ENCODE measurements at places on chromosomes 4 and X.

DNA sequence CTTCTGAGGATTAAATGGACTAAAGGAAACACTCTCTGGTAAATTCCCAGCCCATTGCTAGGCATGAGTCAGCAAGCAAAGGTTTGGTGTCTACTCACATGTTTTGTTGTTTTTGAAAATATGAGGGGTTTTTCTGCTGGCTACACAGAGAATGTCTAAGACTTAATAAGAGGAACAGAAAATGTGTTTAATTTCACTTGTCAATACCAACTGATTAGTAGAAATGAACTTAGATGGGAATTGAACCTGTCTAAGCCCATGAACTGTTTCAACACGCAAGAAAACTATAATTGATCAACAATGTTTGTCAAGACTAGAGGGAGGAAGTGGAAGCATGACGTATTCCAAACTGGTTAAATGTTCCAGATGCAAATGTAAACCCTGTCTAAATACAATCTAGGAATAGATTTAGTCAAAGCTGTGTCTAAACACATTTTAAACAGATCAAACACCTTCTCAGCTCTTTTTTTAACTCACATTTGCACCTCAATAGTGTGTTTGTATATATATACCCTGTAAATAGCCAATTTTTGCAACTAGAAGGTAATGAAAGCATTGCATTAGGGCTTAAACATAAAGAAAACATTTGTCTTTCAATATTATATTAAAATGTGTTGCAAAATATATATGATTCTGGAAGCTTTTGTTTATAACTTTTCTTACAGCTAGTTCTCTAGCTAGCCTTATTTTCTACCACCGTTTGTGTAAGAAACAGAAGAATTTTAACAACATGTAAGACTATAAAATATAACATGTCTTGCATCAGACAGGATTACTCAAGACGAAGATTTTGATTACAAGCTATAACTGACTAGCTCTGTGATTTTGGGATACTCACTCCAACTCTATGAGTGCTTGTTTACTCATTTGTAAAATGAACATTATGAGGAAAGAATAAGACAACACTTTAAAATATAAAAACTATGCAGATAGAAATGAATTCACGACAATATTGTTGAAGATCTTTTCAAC is 607.8 kb downstream of the FSTL5 start:
- no peak for DNase-seq

- no peak for DNase-seq
These were observed 5.2 kb downstream of the PCDH19 start for GRCh38 chrX:100404851-100405250.

- DNase-seq: no peak
These were observed 23.7 kb upstream of the EGFL6 start for GRCh38 chrX:13545726-13546125.

- no peak for DNase-seq
These were observed 107.8 kb downstream of the ANK2 start for GRCh38 chr4:113157086-113157857.

- DNase-seq: no peak
These were observed 29.3 kb downstream of the CXorf58 start for GRCh38 chrX:23937100-23937499.

DNA sequence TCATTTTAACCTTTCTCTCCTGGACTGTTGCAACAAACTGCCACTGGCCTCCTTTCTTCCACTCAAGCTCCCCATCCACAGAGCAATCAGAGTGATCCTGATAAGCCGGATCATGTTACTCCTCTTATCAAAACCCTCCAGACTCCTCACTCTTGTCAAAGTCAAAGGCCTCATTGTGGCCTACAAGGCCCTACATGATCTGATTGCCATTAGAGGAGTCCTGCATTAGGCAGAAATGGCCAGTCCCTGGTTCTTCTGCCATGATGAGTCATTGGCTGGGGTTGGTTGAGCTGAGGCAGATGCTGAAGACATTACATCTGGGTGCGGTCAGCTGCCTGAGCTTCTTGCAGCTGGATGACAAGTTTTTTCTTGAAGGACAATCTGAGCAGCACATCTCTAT is 32.7 kb upstream of the CASK start:
- DNase-seq: no peak
